ENCODE measurements at places on chromosomes 4 and X.

GRCh38 chrX:105117621-105118020 is 102.9 kb downstream of the TEX13A start:
- peak; percentile 59 for DNase-seq

DNA sequence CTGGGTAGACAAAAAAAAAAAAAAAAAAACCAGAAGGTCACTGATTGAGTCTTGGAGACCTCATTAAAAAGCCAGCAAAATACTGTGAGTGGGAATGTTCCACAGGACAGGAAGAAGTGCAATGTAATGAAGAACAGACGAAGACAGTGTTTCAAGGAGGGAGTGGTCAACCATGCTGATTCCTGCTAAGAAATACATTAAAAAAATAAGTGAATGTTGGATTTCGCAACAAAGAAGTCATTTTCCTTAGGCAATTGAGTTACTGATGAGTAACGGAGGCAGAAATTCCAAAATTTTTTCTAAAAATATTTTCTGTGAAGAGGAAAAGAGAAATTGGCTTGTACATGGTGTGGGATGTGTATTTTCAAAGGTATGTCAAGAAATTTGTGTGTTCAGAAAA is 94.3 kb upstream of the FAM47B start:
- no peak for DNase-seq

DNA sequence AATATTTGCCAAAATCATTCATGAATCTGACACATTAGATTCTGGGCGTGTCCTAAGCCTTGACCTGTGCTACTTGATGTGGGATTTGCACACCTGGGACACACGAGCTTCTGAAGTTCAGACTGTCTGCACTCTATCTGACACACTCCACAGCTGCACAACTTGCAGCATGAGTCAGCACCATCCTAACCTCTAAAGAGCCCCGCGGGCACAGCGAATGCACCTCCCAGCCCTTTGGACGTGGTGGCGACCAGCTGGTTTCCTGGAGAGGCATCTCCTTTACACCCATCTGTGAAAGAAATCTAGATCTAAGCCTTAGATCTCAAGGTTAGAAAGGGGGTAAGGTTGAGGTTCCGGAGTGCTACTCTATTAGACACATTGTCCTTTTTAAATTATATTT is 69.2 kb downstream of the SORBS2 start:
- peak; percentile 24 for DNase-seq

GRCh38 chr4:69489856-69490255 is 5.8 kb downstream of the UGT2B4 start:
- no peak for DNase-seq

DNA sequence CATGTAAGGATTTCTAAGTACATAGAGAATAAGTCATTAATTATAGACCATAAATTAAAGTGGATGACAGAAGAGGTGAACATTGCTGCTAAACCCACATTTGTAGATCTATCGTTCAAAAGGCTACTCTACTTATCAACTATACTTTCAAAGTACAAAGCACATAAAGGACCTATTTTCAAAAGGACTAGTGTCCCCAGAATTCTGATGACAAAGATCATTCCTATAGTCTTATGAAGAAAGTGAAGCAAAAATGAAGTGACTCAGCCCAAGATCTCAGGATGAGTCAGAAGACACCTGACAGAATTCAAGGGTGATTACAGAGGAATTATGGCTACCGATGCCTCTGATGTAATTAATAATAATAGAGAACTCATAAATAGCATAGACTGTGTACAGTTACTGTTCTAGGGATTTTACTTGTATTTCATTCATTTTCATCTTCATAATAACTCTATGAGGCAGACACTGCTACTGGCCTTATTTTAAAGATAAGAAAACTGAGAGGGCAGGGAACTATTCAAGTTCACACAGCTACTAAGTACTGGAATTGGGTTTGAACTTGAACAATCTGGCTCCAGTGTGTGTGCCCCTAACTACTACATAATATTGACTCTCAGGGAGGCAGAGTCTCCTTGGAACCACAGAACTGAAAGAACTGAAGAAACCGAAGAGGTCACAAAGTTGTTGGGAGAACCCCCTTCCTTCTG is 17.1 kb downstream of the USP46 start:
- DNase-seq, result peak; percentile 75

DNA sequence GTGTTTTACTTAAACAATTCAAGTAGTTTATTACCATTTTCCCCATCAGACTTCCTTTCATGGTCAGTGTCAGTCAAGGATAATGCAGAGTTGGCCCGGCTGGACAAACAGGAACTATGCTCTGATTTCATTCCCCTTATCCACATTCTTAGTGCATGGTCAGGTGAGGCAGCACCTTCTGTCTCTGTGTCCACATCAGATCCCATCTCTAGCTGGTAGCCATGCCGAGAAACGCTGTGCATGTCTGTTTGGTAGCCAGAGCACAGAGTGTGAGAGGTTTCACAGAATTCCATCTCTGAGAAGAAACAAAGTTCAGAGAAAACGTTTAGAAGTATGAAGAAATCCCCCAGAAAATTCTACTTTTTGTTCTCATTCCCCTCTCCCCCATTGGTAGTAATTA is 423.7 kb upstream of the TEX13C start:
- DNase-seq, result no peak

- no peak for DNase-seq
Measured at GRCh38 chrX:22056235-22056634, 24.1 kb downstream of the PHEX start.

All from kidney tubule cell (primary cell).